ENCODE measurements at places on chromosomes 2 and 18.
A peak's percentile ranks its signal among the peaks of the same experiment; 100 is the strongest.

- DNase-seq: no peak
These were observed 234.0 kb downstream of the MBD2 start for GRCh38 chr18:53990485-53990884.

DNA sequence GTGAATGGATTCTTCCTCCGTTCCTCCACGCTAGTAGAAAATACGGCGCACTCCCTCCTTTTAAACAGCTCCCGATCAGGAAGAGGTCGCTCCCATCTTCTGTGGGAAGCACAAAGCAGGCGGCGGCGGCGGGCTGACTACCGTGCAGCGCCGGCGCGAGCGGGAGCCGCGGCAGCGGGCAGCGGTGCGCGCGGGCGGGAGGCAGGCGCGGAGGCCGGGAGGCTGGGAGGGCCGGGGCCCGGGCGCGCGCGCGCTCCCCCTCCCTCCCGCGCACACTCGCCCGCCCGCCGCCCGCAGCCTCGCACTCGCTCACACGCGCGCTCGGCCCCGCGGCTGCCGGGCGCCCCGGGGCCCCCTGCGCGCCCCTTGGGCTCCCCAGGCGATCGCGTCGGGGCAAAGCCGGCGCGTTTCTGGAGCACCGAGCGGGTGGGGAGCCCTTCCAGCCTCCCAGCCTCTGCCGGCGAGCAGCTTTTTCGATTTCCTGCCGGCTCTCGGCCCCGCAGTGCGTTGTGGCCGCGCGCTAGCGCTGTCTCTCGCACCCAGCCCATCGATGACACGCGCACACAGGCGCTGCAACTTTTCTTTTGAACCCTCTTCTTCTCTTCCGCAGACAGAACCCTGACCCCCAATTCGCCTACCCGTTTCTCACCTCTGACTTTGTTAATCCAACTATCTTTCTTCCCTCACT is at the start of gene SLC8A1:
TSS of gene SLC8A1 (minus strand) at position 173 of the 688 bp plus-strand sequence.
- peak; percentile 43 for DNase-seq

- no peak for DNase-seq
These were observed 202.1 kb upstream of the HS6ST1 start for GRCh38 chr2:128520791-128521190.

GRCh38 chr2:239903210-239903609 is 121.9 kb downstream of the NDUFA10 start:
- DNase-seq: no peak

DNA sequence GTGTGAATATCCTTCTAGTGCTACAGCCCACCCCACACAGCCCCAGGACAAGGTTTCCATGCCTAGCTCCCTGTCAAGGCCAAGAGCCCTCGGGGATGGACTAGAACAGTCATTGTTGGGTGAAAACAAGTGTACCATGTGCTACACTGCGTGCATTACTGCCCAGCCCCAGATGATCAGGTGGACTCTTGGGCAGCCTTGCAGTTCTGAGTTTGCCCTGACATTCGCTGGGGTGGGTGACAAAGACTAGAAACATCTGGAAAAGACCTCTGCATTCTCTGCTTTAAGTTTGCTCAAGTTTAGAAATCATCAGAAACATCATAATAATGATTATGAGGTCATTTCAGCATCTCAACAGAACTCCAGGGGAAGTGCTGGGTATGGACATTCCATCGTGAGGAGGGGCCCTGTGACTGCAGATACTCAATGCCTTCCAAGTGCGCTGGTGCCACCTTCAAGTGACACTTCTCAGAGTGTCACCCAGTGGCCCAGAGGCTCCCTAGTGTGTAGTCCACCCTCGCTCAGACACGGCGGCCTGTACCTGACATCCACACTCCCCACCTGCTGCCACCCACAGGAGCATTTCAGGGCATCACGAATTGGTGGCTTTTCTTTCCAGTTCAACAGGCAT is 5.3 kb upstream of the PXDN start:
- peak; percentile 32 for DNase-seq

GRCh38 chr18:2970772-2971659 is 41.9 kb downstream of the LPIN2 start:
- no peak for DNase-seq

GRCh38 chr2:8115456-8115855 is 566.4 kb upstream of the ID2 start:
- no peak for DNase-seq

GRCh38 chr2:116802671-116803070 is 1011.8 kb upstream of the DDX18 start:
- no peak for DNase-seq

GRCh38 chr2:64665709-64666108 is 12.0 kb upstream of the SERTAD2 start:
- no peak for DNase-seq

GRCh38 chr18:55559739-55560138 is 28.3 kb downstream of the TCF4 start:
- DNase-seq: no peak

GRCh38 chr18:79720359-79720733 is 40.7 kb downstream of the CTDP1 start:
- DNase-seq: no peak

DNA sequence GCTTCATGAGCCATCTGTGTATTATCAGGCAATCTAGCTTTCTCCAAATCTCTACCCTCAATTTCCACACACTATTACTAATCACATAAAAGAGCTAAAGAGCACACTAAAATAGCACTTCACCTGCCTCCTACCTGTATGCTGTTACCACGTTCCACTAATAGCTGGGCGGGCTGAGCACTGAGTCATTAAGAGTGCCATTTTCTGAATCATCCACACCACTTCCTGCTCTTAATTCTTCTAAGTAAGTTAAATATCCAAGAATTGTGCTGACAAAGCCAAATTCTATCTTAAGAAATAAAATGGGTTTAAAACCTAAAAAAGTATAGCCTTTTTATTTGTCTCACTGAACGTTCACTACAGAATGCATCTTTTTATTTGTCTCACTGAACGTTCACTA is 35.7 kb downstream of the NOL10 start:
- DNase-seq: no peak

DNA sequence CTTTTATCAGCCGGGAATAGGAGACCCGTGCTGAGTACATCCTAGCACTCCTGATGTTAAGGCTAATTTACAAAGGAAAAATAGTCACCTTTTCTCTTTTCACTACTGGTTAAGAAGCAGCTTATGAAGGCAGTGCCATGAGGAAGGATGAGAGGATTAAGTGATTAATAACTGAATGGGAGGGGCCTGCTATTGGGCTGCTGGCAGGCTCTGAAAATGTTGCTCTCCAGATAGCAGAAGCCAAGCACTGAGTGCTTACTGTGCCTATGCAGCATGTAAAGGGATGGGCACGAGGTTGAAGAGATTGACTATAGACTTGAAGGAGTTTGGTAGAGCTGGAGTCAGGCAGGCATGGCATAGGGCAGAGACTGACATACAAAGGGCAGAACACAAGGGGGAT is 282.4 kb upstream of the THSD7B start:
- no peak for DNase-seq

DNA sequence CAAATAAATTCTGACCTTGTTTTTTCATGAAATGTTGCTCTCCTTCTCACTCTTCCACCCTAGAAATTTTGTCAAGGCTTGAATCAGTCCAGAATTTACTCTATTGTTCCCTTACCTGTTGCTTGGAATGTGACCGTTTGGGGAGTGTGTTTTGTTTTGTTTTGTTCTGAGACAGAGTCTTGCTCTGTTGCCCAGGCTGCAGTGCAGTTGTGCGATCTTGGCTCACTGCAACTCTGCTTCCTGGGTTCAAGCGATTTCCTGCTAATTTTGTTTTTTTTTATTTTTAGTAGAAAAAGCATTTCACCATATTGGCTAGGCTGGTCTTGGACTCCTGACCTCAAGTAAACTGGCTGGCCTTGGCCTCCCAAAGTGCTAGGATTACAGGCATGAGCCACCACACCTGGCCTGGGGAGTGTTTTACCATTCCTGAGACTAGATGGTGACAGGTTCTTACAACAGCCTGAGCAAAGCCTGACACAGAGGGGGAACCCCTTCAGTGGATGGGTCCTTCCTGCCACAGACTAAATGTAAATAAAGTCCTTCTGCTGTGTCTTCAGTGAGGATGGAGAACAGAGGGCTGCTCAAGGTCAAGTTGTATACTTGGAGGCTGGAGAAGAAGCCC is 52.0 kb downstream of the HAUS1 start:
- no peak for DNase-seq

- DNase-seq: no peak
These were observed 269.6 kb upstream of the SIX3 start for GRCh38 chr2:44671916-44672315.

GRCh38 chr2:130355172-130355577 is 681 bp upstream of the PTPN18 start:
- no peak for DNase-seq

GRCh38 chr2:226151157-226151556 is 648.5 kb downstream of the IRS1 start:
- DNase-seq: no peak

GRCh38 chr2:237729681-237730475 is 68.7 kb upstream of the RBM44 start:
- peak; percentile 49 for DNase-seq

DNA sequence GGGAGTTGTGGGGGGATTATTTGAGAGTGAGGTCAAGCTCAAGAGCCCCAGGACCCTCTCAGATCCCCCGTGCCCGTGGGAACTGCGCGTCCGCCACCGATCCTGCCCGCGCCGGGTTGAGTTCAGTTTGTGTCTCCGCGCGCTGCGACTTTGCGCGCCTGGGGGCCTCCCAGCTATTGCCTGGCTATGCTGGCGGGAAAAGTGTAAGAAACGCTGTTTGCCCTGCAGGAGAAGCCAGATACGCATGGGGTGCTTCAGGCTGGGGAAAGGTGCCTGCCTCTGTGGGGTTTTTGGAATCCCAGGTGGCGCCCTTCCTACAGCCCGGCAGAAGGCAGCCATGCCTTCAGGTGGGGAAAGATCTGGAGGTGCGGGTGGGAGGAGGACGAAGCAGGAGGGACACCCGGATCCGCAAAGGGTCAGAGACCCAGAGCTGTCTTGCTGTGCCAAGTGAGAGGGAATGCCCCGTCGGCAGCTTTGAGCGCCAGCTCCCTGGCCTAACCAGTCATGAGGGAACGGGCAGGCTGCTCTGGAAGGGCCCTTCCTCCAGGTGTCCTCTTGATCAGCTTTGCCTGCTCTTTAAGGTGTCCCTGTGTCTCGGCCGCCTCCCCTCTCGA is 22.5 kb downstream of the TEX44 start:
- no peak for DNase-seq

DNA sequence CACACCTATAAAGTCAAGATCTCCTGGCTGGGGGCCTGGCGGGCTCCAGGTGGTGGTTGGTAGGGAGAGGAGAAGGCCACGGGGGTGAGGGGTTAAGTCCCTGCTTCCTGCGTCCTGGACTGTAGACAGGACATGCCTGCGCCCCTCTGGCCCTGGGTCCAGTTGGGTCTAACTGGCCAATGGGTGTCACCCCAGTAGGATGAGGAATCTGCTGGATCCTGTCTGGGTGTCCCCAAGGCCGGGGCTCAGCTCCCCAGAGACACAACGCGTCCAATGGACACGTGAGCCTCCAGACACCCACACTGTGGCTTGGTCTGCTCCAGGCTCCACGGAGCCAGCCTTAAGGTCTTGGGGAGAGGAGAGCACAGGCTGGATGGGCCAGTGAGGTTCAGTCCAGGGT is 19.6 kb downstream of the AQP12A start:
- no peak for DNase-seq

DNA sequence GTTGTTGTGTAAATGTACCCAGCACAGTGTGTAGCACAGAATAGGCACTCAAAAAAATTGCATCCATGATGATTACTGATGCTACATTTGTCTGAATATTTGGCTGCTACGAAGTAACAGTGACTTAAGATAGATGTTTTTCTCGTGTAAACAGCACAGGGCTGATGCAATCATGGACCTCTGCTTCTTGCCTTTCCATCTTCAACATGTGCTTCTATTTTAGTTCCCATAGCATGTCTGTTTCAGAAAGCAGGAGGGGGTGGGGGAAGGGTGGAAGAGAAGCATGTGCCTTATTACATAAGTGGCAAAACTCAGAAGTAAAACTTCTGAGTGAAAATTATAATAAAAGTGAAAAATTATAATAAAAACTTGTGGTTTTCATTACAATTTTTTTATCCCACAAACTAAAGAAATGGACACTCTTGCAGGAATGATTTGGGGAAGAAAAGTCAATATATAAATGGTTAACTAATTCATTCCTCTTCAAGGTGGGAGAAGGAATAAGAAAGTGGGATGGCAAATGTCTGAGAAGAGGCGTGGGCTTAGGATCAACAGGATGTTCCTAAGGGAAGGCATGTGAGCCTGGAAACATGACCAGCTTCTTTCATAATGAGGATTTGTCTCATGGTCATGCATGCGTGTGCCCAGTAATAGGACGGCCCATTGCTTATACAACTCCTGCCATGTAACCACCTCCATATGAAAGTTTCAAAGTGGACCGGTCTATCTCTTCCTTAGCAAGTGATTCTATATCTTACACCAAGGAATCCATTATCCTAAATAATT is 27.2 kb downstream of the CCBE1 start:
- DNase-seq: no peak

DNA sequence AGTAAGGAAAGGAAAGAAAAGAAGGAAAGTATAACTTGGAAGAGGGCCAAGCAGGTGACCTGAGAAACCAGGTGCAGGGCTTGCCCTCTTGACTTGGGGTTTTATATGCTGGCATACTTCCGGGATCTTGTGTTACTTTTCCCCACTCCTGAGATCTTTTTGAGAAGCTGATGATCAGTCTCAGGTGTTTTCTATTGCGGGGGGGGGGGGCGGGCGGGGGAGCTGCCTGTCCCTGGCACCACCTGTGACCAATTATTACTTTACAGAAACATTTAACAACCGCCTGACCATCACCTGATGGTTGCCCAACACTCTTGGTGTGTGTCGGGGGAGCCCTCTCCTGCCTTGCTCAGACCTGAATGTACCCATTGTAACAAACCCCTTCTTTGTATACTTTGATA is 6.9 kb upstream of the CASP10 start:
- DNase-seq: no peak

GRCh38 chr2:102291319-102292075 is 19.9 kb upstream of the IL1RL1 start:
- no peak for DNase-seq

GRCh38 chr2:68172521-68172920 is 14.8 kb downstream of the PNO1 start:
- DNase-seq: no peak

- no peak for DNase-seq
These were observed 258.0 kb downstream of the ZEB2 start for GRCh38 chr2:144261966-144262365.

DNA sequence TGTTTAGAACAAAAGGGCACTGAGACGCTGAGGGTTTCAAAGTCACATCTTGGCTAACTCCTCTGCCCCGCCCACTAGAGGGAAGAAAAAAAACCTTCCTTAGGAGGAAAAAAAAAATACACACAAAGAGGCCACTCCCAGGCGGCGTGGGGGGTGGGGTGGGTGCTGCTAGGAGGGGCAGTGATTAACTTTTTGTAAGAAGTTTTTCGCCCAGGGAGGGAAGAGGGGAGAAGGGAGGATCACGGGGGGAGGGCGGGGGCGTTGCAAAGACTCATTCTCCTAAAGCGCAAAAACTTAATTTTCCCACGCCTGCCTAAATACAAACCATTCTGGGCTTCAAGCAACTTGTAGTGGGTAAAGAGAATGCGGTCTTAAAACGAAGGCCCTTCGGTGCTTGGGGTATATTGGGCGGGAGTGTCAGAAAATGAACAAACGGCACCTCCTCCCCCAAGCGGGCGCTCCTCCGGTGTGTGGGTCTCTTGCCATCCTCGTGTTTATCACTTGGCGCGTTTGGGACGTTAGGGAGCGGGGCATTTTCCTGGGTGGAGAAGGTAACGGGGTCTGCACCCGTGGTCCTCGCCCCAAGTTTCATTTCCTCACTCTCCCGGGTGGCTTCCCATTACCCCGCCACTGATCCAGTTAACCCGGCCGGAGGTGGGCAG is 1.7 kb downstream of the CXCR4 start:
- peak; percentile 52 for DNase-seq
